ENCODE measurements at places on chromosomes 7 and 10. TPM values are rescaled to one million over a fixed set of nuclear protein-coding genes. Genes with fewer than 3 reads are reported as not detected.

DNA sequence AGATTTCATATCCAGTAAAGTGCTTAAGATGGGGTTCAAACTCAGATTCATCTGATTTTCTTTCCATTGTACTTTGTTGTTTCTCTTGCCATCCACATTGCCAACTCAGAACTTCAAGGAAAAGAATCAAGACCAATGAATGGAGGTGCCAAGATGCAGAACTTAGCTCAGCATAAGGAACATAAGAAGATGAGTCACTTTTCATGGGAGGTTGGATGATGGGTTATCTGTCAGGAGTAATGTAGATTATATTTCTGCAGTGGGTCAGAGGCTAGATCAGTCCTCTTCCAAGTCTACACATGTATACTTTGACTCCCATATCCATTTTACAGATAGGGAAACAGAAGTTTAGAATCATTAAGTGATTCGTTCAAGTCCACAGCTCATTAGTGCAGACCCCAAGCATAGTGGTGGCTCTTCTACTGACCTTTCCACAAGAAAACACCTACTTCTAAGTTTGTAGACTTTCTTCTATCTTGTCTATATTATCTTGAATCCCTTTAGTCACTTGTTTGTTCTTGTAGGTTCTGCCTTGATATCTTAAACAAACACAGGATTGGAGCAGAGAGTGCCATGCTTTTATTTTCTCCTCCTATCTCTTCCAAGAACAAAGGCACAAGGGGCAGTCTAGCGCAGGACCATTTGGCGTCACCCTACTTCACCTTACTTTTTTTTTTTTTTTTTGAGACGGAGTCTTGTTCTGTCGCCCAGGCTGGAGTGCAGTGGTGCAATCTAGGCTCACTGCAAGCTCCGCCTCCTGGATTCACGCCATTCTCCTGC lies 14.0 kb upstream of the ADD3 start:
- no peaks in the 10 kb centered on the region for H3K36me3 ChIP-seq
- H3K4me1 ChIP-seq: peaks cover 4% of the 10 kb centered on the region
- no peak overlapping the region for H3K4me3 ChIP-seq
- no peak overlapping the region for H3K27ac ChIP-seq
- peaks cover 5% of the 10 kb centered on the region for H3K27me3 ChIP-seq
- DNase-seq: no peak

GRCh38 chr10:92970301-92971070 lies 90.1 kb upstream of the CYP26C1 start:
- H3K27ac ChIP-seq: no peak overlapping the region
- no peak for DNase-seq
- peaks cover 20% of the 10 kb centered on the region for H3K36me3 ChIP-seq
- H3K27me3 ChIP-seq: no peaks in the 10 kb centered on the region
- no peak overlapping the region for H3K4me3 ChIP-seq

HGF gene
- total RNA-seq: not detected

DNA sequence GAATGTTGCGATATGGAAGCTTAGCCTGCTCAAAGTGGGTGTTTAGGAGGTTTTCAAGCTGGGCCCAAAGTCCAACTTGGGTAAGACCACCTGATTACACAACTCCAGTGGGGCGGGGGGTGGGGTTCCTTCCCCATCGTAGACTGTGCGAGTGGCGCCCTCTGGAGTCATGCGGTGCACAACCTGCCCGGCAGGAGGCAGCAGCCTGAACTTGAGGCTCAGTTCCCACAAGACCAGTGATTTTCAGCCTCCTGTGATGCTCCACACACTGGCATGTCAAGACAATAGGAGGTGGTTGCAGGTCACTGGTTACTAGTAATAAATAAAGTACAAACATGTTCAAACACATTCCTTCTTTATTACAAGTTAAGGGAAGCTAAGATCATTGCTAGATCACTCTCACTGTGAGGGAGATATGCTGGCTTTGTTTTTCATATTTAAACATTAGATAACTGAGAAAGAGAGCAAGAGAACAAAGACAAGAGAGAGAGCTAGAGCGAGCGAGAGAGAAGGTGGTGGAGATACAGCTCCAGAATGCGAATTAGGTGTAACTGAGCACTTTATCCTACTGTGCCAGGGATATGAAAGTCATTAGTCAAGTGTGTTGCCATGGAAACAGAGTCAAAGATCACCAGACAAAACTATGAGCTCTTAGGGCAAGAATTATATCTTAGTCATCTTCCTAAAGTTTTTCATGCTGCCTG lies 97.4 kb upstream of the BMPER start:
- no peaks in the 10 kb centered on the region for H3K27me3 ChIP-seq
- H3K4me3 ChIP-seq: no peak overlapping the region
- H3K36me3 ChIP-seq: peaks cover 5% of the 10 kb centered on the region
- no peak overlapping the region for H3K27ac ChIP-seq

- no peak overlapping the region for H3K4me3 ChIP-seq
- H3K4me1 ChIP-seq: no peaks in the 10 kb centered on the region
- peaks cover 9% of the 10 kb centered on the region for H3K36me3 ChIP-seq
- H3K27ac ChIP-seq: no peak overlapping the region
Observed at GRCh38 chr10:16795410-16796073, 21.7 kb downstream of the RSU1 start.

POMZP3 gene
- total RNA-seq: 29.5 TPM

EVX1 gene
- 7.1 TPM for total RNA-seq

DNA sequence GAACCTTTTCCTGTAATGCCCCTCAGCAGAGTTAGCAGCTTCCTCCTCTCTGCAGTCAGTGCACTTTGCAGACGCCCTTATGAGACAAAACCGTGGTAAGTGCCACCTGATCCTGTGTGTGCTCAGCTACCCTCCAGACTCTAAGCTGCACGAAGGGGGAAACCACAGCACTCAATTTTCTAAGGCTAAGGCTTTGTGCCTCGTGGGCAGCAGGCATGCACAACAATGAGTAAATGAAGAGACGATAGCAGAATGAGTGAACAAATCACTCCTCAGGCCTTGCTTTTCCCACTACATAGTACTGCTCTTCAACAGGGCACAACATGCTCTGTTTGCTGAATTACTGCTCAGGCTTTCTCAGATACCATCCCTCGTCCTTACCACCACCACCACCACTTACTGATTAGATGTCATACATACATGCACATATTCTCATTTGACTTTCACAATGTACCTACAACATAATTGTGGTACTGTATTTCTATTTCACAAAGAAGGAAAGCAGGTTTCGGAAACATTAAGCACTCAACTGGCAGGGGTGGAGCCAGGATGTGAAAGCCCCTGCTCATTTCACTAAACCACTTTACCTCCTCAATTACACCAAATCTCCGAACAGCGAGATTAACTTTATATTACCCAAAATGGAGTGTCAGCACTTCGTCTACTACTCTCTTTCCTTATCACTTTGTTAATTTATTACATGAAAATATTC lies 85.4 kb downstream of the ICA1 start:
- H3K27me3 ChIP-seq: no peaks in the 10 kb centered on the region
- H3K27ac ChIP-seq: no peak overlapping the region

OR13A1 gene
- total RNA-seq: 0.44 TPM

DNA sequence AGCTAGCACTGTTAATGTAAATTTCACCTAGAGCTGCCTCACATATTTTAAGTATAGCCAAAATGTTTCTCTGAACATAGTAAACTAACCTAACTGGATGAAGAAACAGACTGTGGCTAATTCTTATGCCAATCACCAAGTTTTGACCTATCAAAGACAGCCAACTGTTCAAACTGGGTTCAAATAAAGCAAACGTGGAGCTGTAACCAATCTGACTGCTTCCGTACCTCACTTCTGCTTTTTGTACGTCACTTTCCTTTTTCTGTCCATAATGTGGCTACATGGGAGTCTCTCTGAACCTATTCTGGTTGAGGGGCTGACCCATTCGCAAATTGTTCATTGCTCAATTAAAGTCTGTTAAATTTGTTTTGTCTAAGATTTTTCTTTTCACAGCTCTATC lies 66.3 kb upstream of the ETV1 start:
- no peak overlapping the region for H3K4me3 ChIP-seq
- H3K27ac ChIP-seq: no peak overlapping the region
- H3K27me3 ChIP-seq: no peaks in the 10 kb centered on the region
- no peaks in the 10 kb centered on the region for H3K4me1 ChIP-seq
- DNase-seq: no peak

MYL10 gene
- total RNA-seq: not detected

STEAP1B gene
- total RNA-seq: not detected

GRCh38 chr10:110275128-110275729 lies 29.5 kb downstream of the SMNDC1 start:
- no peaks in the 10 kb centered on the region for H3K36me3 ChIP-seq
- H3K27ac ChIP-seq: peak overlapping the region; percentile 52
- DNase-seq: no peak
- H3K4me1 ChIP-seq: peaks cover 32% of the 10 kb centered on the region

DNA sequence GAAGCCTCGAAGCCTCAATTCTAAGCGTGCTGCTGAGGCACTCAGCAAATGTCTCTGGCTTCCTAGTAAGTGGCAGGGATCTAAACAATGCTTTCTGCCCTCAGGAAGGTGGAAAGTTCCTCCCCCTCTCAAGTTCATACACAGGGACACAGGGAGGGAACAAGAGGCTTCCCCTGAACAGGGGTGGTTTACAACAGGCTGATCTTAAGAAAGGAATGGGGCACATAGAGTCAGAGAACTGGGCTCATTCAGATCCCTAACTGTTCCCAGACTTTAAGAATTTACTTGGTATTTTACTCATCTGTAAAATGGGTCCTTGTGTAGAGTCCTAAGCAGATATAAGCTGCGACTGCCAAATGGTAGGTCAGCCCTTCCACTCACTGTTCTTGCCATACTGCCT lies 2.5 kb downstream of the TNS3 start:
- H3K4me1 ChIP-seq: peaks cover 8% of the 10 kb centered on the region
- peaks cover 12% of the 10 kb centered on the region for H3K27me3 ChIP-seq
- DNase-seq: no peak
- H3K36me3 ChIP-seq: no peaks in the 10 kb centered on the region
- no peak overlapping the region for H3K4me3 ChIP-seq
- H3K27ac ChIP-seq: no peak overlapping the region

GRCh38 chr7:151666886-151667285 lies 147.2 kb upstream of the RHEB start:
- peaks cover 2% of the 10 kb centered on the region for H3K27me3 ChIP-seq
- H3K4me1 ChIP-seq: peaks cover 4% of the 10 kb centered on the region
- no peak for DNase-seq
- H3K27ac ChIP-seq: no peak overlapping the region
- no peak overlapping the region for H3K4me3 ChIP-seq

- H3K4me1 ChIP-seq: no peaks in the 10 kb centered on the region
- H3K27ac ChIP-seq: no peak overlapping the region
- peaks cover 10% of the 10 kb centered on the region for H3K36me3 ChIP-seq
- no peak overlapping the region for H3K4me3 ChIP-seq
Observed at GRCh38 chr10:13567030-13567429, 19.7 kb upstream of the PRPF18 start.

GRCh38 chr10:5284311-5285057 lies 80.3 kb upstream of the UCN3 start:
- no peak overlapping the region for H3K4me3 ChIP-seq
- H3K27me3 ChIP-seq: no peaks in the 10 kb centered on the region
- no peak overlapping the region for H3K27ac ChIP-seq
- DNase-seq: no peak

SLC4A2 gene
- total RNA-seq: 99.4 TPM

GRCh38 chr10:123402656-123403055 lies 248.5 kb downstream of the BUB3 start:
- H3K4me1 ChIP-seq: no peaks in the 10 kb centered on the region
- no peak for DNase-seq
- H3K27ac ChIP-seq: no peak overlapping the region
- H3K4me3 ChIP-seq: no peak overlapping the region

DNA sequence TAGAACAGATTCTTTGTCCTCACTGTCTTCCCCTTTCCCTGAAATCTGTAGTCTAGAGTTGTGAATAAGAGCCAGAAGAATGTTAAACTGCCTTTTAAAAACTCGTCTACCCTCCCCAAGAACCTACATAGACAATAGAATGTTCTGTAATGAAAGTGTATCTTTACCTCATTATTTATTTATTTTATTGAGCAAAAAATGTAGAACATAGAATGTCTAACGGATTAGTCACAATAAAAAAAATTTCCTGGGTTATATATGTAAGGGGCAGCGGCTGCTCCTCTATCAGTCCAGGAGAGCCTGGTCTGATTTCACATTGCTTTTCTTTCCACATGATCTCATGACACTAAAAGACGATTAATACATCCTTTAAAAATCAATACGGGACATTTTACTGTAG lies 135.7 kb downstream of the SDK1 start:
- no peaks in the 10 kb centered on the region for H3K36me3 ChIP-seq
- H3K4me1 ChIP-seq: peaks cover 25% of the 10 kb centered on the region
- DNase-seq: no peak
- H3K27me3 ChIP-seq: peaks cover 6% of the 10 kb centered on the region

DNA sequence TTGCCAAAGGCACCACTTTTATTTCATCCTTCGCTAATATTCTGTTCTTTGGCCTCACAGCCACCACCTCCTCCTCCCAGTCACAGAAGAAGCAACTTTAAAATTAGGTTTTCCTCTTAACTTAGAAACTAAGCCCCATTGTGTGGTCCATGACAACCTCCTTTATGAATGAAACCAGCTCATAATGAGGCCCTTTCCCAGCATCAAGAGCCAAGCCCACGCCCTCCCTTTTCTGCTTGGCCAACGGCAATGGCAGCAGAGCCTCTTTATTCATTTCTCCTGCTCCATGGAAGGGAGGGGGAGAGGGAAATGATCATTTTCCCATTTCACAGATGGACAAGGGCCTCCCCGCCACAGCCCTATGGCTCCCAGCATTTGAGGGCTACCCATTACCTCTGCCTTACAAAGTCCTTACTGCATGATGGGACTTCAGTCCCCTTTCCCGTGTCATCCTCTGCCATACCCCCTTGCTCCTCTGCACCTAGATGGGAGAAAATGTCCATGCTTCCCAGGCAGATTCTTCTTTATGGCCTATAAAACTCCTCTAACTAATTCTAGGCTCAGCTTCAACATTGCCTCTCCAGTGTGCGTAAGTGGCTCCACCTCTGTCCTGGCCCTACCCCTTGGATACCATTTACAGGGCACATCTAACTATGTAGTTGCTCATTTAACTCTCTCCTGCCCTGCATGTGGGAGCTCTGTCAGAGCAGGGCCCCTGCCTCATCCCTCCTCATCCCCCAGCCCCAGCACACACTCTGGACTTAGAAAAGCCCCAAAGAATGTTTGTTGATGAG lies 475.5 kb downstream of the RPS24 start:
- peaks cover 18% of the 10 kb centered on the region for H3K4me1 ChIP-seq
- DNase-seq: no peak
- H3K27ac ChIP-seq: no peak overlapping the region
- H3K4me3 ChIP-seq: no peak overlapping the region
- peaks cover 4% of the 10 kb centered on the region for H3K36me3 ChIP-seq

GIMAP5 gene
- total RNA-seq: not detected

Data from glutamatergic neuron (in vitro differentiated cells).